ENCODE measurements at places on chromosomes 7 and 10.

- no peak for DNase-seq
These were observed 136.5 kb downstream of the CNNM2 start for GRCh38 chr10:103054621-103055020.

DNA sequence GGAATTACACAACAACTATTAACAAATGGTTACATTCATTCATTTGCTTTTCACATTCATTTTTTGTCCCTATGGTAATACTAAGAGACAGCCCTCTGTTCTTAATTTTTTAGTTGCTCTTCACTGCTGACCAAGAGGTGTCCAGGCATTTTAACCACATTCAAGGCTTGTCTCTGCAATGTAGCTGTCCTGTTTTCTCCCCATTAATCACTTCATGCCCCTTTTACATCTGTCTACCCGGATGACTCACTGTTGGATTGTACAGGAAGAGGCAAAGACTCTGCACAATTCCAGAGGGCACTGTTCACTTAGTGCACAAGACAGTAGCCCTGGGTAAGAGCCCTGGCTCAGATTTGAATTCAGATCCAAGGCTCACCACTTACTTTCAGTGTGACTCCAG is 168.5 kb downstream of the NOC3L start:
- DNase-seq, result no peak

DNA sequence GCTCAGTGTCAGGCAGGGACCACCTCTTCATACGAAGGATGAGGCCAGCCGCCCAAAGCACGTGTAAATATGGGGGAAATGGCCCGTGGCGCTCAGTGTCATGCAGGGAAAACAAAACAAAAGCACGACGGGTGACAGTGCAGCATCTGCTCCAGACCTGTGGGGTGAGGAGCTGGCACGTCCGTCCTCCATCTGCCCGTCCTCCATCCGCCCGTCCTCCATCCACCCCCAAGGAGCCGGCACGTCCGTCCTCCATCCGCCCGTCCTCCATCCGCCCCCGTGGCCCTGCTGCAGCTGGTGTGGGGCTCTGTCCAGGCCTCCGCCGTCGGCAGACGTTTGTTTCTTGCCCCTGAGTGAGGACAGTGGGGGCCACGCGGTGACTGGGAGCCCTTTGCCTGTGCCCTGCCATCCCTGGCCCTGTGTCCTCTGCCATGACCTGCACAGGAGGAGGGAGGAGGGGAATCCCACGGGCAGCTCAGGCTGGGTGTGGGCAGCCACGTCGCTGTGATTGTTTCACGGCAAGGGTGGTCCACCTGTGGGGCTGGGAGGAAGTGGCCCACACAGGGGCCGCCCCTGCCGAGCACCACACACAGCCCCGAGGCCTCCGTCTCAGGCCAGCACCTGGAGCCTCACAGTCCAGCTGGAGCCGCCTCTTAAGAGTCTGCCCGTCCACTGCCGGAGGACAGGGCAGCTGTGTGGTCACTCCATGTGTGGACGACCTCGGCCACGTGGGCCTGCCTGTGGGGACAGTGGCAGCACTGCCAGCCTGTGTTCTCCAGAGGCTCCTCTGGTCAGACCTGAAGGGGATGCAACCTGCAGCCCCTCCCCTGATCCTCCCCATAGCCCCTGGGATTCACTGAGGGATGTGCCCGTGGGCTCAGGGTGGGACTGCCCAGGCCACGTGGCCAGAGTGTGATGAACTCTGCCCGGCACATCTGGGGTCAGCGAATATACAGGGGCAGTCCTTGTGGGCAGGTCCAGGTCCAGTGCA is 38.2 kb upstream of the DPYSL4 start:
- no peak for DNase-seq

DNA sequence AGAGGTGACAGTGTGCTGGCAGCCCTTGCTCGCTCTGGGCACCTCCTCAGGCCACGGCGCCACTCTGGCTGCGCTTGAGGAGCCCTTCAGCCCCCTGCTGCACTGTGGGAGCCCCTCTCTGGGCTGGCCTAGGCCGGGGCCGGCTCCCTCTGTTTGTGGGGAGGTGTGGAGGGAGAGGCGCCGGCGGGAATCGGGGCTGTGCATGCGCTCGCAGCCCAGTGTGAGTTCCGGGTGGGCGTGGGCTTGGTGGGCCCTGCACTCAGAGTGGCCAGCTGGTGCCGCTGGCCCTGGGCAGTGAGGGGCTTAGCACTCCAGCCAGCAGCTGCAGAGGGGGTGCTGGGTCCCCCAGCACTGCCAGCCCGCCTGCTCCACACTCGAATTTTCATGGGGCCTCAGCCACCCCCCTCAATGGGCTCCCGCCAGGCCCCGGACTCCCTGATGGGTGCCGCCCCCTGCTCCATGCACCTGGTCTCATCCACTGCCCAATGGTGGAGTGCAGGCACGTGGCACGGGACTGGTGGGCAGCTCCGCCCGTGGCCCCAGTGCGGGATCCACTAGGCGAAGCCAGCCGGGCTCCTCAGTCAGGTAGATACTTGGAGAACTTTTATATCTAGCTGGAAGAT is 96.7 kb upstream of the BET1 start:
- DNase-seq, result no peak

Measured in coronary artery (tissue), 2 donors.